Stimulated activated CD4-positive, alpha-beta T cell treated with anti-CD3 and anti-CD28 coated beads, Interleukin-4, amount 100 ng/mL, for 1 hour (primary cell): ENCODE measurements at places on chromosomes 16 and 17.

- no peak for DNase-seq
Observed at GRCh38 chr16:13835935-13836730, 83.8 kb upstream of the ERCC4 start.

GRCh38 chr16:68823401-68824135, 19.8 kb upstream of the TANGO6 start:
- DNase-seq: no peak

DNA sequence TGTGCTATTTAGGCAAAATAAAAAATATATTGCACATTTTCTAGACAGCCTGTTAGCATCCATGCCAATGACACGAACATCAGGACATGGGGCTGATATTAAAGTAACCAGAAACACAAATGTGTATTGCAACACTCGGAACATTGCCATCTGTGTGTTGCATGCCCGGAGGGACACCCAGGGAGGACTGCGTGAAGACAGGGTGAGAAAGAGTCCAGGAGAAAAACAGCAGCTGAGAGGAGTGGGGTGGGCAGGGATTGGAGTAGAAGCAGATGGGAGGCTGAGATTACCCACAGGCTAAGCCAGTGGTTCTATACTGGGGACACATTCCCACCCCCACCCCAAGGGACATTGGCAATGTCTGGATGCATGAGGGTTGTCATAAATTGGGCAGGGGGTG, 114.8 kb downstream of the GRIN2A start:
- DNase-seq: no peak

GRCh38 chr16:84528322-84528721, 23.9 kb upstream of the MEAK7 start:
- DNase-seq: no peak

GRCh38 chr16:1278477-1278876, 22.6 kb downstream of the TPSD1 start:
- DNase-seq: no peak

- DNase-seq: no peak
Observed at GRCh38 chr17:11135819-11136218, 105.2 kb upstream of the SHISA6 start.
